ENCODE measurements at places on chromosomes 2 and 18.

- no peak for DNase-seq
These were observed 13.0 kb upstream of the FAHD2A start for GRCh38 chr2:95389245-95390119.

DNA sequence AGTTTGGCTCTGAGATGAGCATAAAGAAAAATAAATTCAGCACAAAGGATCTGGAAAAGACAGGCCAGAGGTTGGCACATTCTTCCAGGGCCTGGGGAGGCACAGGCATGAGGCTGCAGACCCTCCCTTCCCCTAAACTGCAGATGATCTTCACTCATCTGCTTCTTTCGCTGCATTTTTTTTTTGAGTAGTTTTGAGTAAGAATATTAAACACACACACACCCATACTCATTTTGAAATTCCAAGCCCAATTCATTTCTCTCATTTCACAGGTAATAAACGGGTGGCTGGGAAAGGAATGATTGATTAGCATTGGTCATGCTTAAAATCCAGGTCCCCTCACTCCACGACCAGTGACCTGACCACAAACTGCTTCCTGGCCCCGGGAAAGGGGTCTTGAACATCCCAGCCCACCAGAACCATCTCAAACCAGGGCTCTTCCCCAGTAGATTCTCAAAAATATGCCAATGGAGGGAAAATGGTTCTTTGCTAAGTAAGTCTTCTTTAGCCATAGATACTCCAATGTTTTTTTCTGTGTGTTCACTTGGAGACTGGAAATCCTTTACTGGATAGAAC is 219.6 kb downstream of the ANAPC1 start:
- no peak for DNase-seq

DNA sequence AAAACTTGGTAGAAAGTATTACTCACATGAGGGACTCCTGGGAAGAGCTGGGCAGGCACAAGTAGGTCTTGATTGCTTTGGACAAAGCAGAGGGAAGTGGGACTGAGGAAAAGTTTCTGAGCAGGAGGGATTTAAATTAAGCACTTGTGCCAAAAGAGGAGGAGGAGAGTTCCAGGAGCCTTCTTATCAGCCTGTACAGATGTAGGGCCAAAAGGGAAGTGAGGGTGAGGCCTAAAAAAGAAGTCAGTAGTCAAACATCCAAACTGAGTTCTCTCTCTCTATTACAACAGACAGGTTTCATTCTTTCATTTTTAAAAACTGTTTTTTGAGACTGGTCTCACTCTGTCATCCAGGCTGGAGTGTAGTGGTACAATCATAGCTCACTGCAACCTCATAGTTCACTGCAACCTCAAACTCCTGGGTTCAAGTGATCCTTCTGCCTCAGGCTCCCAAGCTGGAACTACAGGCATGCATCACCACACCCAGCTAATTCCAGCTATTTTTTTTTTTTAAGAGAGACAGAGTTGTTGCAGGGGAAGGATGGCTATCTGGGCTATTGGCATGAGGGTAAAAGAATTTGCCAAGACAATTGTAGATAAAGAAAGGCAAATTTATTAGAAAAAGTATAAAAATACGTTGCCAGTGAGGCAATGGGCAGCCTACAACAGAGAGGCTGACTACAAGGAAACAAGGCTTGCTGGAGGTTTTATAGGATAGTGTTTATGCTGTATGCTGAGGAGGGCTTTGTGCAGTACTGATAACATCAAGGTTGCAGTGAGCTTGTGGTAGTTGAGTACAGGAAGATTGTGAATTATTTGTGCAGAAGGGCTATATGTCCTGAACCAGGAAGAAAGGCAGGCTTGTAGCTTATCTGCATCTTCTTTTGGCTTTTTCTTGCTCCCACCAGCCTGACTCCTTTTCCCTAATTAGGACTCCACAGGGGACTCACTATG is 29.0 kb downstream of the CFAP210 start:
- DNase-seq = no peak

GRCh38 chr2:205755923-205756322 is 73.6 kb downstream of the NRP2 start:
- no peak for DNase-seq

DNA sequence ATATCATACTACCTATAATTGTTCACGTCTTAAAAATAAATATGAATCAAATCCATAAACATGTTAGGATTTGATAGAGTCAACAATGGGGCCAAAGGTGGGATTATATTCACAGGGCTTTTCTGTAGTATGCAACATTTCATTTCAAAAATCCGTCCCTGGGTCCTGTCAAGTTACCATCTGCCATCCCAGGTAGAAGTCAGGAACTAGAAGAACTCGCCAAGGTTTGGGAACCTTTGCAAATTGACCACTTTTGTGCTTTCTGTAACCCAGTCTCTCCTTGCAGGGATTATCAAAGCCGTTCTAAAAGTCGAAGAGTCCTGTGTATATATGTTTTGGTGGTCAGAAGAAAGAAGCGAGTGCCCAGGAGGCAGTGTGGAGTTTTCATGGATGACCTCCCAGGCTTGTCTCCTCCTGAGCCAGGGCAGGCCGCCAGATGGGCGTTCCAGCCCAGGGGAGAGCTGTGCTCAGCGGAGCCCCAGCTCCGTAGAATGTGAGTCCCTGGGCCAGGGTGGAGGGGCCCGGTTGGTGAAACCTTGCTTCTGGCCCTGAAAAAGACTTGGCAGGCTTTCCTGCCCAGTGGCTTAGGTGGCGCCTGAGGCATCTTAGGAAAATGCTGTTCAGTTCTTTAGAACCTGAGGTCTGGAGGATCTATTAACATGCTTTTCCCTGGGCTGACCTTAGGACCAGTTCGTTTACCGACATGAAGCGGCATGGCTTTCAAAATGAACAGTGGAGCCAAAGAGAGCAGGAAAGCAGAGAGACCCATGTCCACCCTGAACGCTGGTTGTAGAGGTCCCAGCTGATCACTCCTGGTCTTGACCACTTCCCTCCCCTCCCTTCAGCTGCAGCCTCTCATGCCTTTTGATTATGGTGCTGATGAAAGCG is 69.2 kb downstream of the LONRF2 start:
- DNase-seq = no peak

Measured in esophagus squamous epithelium (tissue), 5 donors.